ENCODE measurements at places on chromosomes 4 and X.

- DNase-seq, result no peak
These were observed 198.6 kb downstream of the KCNIP4 start for GRCh38 chr4:21749924-21750323.

GRCh38 chr4:81346719-81347118, 125.0 kb downstream of the RASGEF1B start:
- no peak for DNase-seq

DNA sequence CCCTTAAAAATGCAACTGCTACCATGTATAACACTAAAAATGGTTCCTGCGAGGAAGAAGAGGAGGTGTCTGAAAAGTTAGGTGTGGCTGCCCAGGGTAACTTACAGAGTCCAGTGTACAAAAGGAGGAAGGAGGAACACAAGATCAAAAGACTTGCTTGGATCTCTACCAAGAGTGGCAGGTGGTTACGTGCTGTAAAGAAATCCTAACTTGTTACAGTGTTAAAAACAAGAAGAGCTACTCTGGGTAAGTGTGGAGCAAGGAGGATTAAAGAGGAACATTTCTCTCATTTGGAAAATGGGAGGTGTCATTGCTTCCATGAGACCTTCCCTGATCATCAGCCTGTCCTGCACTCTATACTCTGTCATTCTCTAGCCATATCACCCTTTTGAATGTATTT, 242.0 kb downstream of the PTTG2 start:
- DNase-seq, result no peak

- no peak for DNase-seq
These were observed 334.9 kb upstream of the ADGRL3 start for GRCh38 chr4:60865273-60865672.

GRCh38 chrX:129787336-129788055, 7.7 kb downstream of the SASH3 start:
- DNase-seq, result no peak

DNA sequence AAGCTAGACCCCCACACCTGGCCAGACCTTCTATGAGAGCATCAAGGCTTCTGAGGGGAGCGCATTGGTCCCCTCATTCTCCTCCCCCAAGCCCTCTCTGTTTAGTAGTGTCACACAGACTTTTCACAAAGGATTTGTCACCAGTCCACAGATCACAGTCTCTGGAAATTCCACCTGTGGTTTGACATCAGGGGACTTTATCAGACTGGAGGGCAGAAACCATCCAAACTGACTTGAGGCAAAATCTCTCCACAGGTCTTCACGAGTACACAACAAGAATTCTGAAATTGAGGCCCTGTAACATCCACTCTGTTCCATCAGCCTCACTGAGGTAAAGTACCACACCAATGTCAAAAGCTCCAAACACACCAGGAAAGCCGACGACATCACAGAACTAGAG, 112.5 kb downstream of the SH3KBP1 start:
- DNase-seq, result no peak

GRCh38 chr4:171376724-171377123, 436.5 kb upstream of the GALNTL6 start:
- no peak for DNase-seq

GRCh38 chrX:148929686-148930085, 429.3 kb downstream of the AFF2 start:
- no peak for DNase-seq

- DNase-seq, result no peak
These were observed 47.0 kb upstream of the GPC3 start for GRCh38 chrX:134032441-134032840.

All from renal cortex interstitium (tissue), 15 donors.